ENCODE measurements at places on chromosomes 2 and 18.

DNA sequence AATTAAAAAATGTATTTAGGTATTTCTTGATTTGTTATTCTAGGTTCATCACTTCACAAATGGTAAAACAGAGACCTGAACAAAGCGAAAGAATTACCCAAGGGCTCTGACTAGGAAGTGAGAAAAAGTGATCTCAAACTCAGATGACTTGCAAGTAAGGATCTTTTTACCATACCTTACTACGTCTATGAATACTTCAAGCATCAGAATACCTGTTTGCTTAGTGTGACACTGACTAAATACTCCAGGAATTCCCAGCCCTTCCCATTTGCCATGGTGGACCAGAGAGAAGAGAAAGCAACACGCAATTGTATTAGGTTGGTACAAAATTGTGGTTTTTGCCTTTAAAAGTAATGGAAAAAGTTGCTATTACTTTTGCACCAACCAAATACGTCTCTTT, 35.8 kb upstream of the FIGN start:
- DNase-seq: no peak

DNA sequence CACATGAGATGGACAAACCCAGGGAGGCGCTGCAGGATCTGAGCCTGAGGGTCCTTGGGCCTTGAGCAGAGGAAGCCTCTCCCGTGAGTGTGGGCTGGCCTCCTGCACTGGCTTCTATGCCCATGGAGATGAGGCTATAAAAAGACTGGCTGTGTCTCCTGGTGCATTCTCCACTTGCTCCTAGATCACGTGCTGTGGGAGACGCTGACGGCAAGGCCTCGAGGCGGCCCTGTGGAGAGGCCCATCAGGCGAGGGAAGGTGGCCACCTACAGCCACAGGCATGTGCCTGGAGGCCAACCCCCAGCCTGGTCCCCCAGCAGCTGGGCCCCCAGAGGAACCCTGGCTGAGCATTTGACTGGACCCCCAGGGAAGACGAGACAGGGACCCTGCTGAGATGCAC, 198.9 kb downstream of the TWIST2 start:
- no peak for DNase-seq

DNA sequence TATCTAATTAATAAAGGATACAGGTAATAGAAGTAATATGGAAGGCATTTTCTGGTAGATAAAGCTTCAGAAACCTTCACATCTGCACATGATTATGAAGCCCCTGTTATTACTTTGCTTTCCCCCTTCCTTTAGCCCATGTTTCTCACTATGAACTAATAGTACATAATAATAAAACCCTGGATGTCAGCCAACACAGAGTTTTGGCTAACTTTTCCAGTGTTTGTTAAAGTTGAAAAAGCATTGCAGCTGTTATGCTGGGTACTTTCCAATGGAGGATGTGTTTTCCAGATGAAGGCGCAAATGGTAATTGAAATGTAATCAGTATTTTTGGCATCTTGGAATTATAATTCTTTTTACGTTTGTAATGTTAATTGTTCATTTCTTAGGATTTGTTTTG, 43.5 kb downstream of the SPTBN1 start:
- no peak for DNase-seq

DNA sequence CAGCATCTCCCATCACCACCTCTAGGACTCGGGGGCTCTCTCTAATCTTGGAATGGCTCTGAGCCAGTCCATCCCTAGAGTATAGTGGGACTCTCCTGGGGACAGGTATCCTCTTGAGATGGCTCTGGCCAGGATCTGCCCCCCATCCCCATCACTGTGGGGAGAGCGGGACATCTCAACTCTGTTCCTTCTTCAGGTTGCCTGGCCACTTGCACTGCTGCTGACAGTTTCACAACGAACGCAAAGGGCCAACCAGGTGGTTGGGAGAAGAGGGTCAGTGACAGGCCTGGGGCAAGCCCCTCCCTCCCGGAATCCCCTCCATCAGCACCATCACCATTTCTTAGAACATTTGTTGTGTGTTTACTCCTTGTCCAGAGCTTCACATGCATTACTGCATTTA, 62.6 kb downstream of the CIB4 start:
- DNase-seq: no peak

GRCh38 chr2:30255026-30255425, 23.7 kb downstream of the LBH start:
- no peak for DNase-seq

- DNase-seq: no peak
Measured at GRCh38 chr18:32530947-32531651, 60.4 kb upstream of the GAREM1 start.

DNA sequence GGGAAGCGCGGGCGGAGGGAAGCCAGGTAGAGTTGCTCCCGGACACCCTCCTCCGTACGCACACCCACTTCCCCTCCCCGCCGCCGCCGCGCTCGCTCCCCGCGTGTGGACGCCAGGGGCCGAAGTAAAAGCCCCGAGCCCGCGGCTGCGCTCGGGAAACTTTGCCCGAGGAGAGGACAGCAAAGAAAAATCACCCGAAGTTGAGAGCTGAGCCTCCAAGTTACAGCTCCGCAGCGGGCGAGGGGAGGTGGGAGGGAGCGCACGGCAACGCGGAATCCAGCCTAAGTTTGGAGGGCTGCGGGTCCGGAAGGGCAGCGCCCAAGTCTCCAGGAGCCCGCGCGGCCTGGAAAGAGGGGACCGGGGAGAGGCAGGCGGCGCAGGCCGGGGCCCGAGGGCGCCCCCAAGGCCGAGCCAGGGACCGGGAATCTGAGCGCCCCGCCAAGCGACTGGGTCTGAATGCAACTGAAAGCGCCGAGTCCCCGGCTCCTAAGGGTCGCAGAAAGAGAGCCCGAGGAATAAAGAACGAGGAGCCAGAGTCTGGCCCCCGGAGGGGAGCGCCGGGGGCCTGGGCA, 706 bp upstream of the BCL11A start:
- no peak for DNase-seq

DNA sequence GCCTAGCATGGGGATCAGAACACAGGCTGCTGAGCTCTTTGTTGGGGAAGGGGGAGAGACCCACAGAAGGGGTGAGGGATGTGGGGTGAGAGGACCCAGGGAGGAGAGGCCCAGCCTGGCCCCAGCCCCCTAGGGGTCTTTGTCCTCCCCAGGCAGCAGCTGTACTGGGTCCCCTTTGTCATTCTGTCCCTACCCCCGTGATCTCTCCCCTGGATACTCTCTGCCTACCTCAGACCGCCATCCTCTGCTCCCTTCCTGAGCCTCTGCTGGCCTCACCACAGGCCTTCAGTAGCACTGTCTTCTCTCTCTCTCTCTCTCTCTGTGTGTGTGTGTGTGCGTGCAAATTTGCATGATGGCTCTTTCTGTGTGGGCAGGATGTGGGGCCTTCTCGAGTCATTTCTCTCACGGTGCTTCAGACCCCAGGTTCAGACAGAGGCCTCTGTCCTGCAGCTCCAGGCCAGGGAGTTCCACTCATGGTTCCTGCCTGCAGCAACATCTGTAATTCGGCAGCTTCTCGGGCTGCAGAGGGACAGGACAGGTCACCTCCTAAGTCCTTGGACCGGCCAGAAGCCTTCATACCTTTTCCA, 1.4 kb downstream of the PSD4 start:
- DNase-seq: no peak

DNA sequence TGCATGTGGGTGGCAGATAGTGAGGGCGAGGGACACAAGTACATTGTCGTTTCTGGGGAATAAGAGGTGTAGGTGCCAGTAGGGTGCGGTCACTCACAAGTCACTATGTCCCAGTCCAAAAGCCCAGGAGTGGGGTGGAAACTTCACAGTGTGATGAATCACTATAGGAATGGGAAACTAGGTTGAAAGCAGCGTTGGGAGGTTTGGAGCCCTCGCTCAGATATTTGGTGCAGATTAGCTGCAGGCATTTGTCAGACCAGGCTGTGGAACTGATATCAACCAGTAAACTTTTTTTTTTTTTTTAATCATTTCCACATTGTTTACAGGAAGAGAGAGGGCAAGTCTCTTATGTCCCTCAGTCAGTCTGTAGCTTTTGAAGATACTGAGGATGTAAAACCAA, 121.8 kb downstream of the CERS6 start:
- no peak for DNase-seq

DNA sequence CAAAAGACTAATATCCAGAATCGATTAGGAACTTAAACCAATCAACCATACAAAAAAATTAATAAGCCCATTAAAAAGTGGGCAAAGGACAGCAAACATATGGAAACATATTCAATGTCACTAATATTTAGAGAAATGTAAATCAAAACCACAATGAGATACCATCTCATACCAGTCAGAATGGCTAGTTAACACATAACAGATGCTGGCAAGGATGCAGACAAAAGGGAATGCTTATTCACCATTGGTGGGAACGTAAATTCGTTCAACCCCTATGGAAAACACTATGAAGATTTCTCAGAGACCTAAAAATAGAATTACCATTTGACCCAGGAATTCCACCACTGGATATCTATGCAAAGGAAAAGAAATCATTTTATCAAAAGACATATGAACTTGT, 468.2 kb upstream of the ST6GAL2 start:
- DNase-seq: no peak

GRCh38 chr2:157815421-157815820, 60.7 kb downstream of the ACVR1 start:
- no peak for DNase-seq

DNA sequence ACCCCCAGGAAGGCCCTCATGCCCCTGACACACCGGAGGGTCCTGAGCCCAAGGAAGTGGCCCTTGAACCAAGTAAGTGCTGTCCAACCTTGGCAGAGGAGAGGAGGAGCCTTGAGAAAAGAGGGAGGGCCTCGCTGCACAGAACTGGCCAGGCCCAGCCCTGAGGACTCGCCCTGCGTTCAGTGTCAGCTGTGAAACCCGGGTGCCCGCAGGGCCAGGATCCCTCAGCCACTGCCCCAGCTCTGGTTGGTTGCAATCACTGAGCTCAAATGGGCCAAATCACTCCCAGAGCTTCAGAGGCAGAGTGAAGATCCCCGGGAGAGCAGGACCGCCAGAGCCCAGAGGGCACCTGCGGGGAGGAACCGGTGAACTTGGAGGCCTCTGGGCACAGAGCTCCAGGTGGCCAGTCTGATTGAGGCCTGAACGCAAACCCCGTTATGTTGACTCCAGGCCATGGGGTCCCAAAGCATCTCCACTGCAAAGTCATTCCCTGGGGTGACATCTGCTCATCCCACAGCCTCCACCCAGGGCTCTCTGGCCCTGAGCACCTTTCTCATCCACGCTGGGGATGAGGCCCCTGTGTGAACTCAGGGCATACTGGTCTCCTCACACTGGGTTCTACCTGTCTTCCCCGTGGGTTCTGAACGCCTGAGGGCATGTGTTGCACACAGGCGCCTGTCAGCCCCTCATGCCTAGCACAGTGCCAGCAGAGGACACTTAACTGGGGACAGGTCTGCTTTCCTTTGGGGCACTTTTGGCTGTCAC, 11.9 kb downstream of the GBX2 start:
- DNase-seq: no peak

GRCh38 chr2:161246281-161246680, 61.9 kb upstream of the PSMD14 start:
- DNase-seq: no peak

- DNase-seq: no peak
Measured at GRCh38 chr2:126796931-126797621, 101.6 kb upstream of the TEX51 start.

DNA sequence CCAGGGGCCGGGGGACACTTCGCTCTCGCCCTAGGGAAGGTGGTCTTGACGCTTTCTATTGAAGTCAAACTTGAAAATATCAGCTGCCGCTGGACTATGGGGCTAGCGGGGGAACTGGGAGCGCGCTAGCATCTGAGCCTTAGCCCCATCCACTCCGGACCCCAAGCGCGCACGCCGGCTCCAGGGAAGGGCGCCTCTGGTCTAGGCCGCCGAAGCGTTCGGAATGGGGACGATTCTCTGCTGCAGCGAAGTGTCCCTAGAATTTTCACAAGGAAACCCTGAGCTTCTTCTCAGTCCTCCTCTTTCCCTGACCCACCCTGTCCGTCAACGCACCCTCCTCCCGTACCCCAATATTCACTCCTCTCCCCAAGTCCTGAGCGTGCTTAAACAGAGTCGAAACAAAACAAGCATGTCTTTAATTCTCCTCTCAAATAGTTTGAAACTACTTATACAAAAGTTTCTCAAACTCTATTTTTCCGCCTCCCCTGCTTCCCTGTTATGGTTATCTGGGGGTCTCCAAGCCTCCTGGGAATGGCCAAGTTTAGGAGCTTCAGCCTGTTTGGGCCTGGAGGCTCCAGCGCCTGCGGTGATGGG, 5.0 kb downstream of the RAX start:
- DNase-seq: no peak
